ENCODE measurements at places on chromosomes 4 and X.

DNA sequence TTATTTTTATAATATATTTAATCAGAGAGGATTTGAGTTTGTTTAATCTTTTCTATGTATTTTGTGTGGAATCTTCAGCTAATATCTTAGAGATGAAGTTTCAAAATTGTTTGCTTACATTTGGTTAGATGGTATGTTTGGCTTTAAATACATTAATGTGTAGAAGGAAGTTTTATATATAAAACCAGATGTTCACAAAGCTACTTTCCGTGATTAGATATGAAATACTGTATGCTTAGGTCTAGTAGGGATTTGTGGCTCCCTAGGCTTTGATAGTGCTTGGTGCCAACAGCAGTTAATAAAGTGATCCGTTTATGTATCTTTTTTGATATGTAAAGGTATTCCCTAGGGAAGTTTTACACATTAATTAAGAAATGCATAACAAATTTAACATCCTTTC is 223.0 kb downstream of the ARHGAP10 start:
- DNase-seq = no peak

GRCh38 chr4:45992728-45993127 is 131.1 kb downstream of the GABRG1 start:
- DNase-seq = no peak

DNA sequence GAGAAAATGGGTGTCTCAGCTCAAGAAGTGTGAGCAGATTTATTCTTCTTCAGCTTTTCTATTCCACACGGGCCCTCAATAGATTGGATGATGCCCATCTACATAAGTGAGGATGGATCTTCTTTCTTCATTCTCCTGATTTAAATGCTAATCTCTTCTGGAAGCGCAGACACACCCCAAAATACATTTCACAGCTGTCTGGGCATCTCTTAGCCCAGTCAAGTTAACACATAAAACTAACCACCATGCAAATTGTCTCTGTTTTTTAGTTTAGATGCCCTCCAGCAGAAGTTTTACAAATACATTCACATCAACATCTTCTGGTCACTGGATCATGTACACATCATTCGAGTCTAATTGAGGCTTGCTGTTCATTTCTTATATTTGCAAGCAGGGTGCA is 249.0 kb upstream of the VCX3A start:
- DNase-seq = no peak

DNA sequence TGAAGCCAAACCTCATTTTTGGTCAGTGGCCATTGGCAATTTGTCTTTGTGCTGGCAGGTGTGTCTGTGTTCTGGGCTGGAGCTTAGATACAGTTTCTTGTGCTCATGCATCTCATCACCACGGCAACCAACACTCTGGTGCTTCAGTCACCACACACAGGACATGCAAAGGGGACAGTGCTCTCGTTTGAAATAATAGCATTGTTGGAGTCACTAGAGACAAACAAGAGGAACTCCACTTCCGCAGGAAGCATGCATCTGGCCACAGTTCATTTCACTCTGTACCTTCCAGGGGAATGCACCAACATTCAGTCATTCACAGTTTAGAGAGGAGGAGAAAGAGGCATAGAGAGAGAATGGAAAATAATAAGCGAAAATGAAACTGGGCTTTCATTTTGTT is 267.4 kb downstream of the ANK2 start:
- DNase-seq = no peak

- DNase-seq = no peak
These were observed 58.7 kb downstream of the MAMLD1 start for GRCh38 chrX:150421816-150422215.

Measured in HT-29 (cell line).